Suprapubic skin (tissue), 4 donors: ENCODE measurements at places on chromosomes 5 and 9.

DNA sequence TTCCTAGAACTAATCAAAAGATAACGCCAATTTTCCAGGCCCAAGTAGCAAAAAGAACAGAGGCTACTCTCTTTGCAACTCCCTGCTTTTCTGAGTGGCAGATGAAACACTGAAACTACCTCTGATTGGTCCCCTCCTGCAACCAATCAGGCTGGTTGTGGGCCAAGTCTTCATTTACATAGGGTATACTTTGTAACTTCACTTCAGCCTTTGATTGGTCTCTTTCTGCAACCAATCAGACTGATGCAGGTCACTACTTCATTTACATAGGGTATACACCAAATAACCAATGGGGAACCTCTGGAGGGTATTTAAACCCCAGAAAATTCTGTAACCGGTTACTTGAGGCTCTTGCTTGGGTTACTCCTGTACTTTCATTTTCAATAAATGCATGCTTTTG is 289.6 kb downstream of the MED10 start:
- DNase-seq: no peak

DNA sequence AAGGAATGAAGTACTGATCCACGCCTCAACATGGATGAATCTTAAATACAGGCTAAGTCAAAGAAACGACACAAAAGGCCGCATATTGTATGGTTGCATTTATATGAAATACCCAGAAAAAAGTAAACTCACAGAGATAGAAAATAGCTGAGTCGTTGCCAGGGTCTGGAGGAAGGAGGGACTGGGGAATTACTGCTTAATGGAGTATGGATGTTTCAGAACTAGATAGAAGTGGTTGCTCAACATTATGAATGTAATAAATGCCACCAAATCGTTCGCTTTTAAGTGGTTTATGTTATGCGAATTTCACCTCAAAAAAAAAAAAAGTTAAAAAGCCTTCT is 784 bp upstream of the MSANTD3 start:
- DNase-seq: no peak

DNA sequence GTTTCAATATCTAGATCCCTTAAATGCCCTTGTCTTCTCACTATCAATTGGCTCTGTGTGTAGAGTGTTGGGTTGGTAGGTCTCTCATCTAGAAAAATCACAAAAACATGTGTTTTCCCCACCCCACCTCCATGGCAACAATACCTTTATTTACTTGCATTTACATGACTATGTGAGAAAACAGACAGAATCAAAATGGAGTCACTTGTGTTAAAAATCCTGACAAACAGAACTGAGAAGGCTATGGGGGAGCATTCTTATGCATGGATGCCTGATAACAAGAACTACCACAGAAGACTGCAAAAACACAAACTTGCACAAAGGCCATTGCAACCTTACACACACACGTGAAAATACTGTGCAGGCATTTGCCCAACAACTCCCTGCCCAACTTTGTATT is 1352.9 kb upstream of the CDH9 start:
- no peak for DNase-seq

DNA sequence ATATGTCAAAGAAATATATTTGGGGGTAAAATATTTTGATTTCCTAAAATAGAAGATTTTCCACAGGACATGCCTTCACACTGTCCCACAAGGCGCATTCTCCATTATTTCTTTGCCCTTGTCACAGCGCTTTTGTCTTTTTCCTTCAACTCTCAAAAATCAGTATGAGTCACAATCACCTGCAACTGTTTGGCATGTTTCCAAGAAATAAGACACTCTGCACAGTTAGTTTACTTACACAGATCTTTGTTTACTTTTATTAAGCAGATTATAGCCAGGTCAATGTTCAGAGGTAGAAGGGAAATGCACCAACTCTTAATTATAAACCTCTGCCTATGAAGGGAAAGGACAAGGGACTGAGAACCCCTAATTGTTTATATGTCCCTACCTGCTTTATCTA is 9.5 kb downstream of the CEMIP2 start:
- DNase-seq: no peak

- DNase-seq: no peak
Observed at GRCh38 chr9:26673261-26673660, 219.3 kb downstream of the CAAP1 start.

- DNase-seq: no peak
Observed at GRCh38 chr9:110050925-110051355, 157.0 kb downstream of the C9orf152 start.

- DNase-seq: no peak
Observed at GRCh38 chr5:168039039-168039438, 252.4 kb upstream of the WWC1 start.

DNA sequence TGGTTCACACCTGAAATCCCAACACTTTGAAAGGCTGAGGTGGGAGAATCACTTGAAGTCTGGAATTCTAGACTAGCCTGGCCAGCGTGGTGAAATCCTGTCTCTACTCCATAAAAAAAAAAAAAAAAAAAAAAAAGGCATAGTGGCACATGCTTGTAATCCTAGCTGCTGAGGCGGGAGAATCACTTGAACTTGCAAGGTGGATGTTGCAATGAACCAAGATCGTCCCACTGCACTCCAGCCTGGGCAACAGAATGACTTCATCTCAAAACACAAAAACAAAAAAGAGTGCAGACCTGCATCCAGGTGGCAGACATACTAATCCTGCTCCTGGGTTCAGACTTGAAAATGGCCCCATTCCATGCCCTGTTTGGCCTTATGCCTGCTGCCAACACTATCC is 21.8 kb upstream of the ADAMTS19 start:
- DNase-seq: no peak

GRCh38 chr9:72039532-72039931 is 20.9 kb downstream of the C9orf57 start:
- no peak for DNase-seq

- no peak for DNase-seq
Observed at GRCh38 chr9:14180093-14180959, 133.6 kb downstream of the NFIB start.
